ENCODE measurements at places on chromosomes 13 and 19. TPM values are rescaled to one million over a fixed set of nuclear protein-coding genes. Genes with fewer than 3 reads are reported as not detected.

- DNase-seq: no peak
Measured at GRCh38 chr13:46015366-46015765, 37.2 kb downstream of the ZC3H13 start.

The SHISA7 gene
- total RNA-seq: not detected

DNA sequence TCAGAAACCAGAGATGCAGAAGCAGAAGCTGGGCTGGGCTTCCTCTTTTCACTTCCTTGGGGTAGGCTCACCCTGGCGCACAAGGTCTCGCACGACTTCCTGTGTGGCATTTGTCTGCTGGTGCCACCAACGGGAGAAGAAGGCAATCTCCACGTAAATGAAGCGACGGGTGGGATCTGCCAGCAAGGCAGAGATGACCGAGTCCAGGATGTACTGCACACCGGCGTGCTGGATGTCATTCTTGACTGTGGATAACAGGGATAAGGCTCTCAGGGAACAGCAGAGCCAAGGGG is 1.3 kb downstream of the MAN2B1 start:
- DNase-seq: peak; percentile 57

DNA sequence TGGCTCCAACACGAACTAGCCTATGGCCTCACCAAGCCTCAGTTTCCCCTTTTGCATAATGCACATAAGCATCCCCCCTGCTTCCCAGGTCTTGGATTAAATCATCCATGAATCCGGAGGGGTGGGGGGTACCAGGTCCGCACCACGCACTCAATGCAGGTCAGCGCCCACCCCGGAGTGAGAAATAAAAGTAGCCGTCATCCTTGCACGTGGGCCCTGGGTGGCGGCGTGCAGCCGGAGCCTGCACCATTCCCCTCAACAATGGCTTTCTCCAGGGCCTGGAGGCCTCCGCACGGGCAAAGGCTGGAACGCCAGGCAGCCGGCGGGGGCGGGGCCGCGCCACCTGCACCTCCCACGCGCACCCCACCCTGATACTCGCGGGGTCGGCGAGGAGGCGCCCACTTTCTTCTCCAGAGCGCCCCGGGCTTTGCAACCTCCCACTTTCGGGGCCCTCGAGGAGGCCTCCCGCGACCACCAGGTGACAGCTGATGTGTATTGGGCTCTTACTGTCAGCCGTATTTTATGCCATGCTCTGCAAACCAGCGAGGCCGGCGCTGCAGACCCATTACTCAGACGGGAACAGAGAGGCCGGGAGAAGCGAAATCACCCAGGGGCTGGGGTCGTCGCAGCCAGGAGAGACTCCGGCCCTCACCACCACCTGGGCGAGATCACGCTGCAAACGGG is 767 bp upstream of the GADD45B start:
- DNase-seq: peak; percentile 58

The FLT3LG gene
- 6.4 TPM for total RNA-seq

The ODAD3 gene
- total RNA-seq: 0.42 TPM

- no peak for DNase-seq
Measured at GRCh38 chr13:110372676-110373075, 65.6 kb downstream of the COL4A2 start.

GRCh38 chr13:41306271-41307145 is 4.6 kb upstream of the NAA16 start:
- no peak for DNase-seq

DNA sequence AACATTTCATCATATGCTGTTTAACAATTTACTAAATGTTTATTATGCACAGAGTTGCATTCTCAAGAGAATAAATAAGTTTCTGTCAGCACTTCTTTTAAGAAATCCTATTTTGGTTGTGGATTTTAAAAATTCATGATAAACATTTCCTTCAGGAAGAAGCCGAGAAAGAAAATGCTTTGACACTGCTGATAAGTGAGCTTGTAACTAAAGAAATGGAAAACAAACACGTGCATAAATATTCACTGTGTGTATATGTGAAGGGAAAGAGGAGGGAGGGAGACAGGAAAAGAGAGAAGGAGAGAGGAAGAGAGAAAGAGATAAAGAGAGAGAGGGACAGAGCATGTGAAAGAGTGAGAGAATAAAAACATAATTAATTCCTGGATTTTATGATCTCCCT is 1165.0 kb downstream of the DIAPH3 start:
- DNase-seq: no peak

The TMEM86B gene
- total RNA-seq: 2.2 TPM

- DNase-seq: no peak
Measured at GRCh38 chr19:34366738-34367623, 2.0 kb downstream of the GPI start.

- DNase-seq: peak; percentile 43
Measured at GRCh38 chr19:38543807-38544568, 73.8 kb downstream of the MAP4K1 start.

DNA sequence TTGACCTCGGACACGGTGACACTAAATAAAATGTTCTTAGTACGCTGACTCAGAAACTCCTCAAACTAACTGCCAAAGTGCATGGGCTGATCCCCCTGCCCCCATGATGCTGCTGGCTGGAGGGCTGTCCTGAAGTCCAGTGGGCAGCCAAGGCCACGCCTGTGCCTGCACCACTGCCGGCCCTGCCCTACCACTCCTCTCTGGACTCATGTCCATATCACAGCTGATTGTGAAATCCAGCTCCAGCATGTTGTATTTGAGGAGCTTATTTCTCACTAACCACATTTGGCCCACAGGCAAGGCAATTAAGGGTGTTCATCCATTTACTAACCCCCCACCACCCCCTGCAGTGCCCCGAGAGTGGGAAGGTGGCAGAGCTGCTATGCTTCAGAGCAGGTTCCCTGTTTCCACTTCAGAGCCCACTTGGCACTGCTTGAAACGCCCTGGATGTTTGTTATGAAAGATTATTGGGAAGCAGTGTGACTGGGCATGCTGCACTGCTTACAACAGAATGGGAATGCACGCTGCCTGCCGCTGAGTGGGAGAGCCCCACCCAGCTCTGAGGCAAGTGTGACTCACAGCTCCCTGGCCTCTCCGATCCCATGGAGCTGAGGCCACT is 114.0 kb downstream of the UQCRFS1 start:
- no peak for DNase-seq

DNA sequence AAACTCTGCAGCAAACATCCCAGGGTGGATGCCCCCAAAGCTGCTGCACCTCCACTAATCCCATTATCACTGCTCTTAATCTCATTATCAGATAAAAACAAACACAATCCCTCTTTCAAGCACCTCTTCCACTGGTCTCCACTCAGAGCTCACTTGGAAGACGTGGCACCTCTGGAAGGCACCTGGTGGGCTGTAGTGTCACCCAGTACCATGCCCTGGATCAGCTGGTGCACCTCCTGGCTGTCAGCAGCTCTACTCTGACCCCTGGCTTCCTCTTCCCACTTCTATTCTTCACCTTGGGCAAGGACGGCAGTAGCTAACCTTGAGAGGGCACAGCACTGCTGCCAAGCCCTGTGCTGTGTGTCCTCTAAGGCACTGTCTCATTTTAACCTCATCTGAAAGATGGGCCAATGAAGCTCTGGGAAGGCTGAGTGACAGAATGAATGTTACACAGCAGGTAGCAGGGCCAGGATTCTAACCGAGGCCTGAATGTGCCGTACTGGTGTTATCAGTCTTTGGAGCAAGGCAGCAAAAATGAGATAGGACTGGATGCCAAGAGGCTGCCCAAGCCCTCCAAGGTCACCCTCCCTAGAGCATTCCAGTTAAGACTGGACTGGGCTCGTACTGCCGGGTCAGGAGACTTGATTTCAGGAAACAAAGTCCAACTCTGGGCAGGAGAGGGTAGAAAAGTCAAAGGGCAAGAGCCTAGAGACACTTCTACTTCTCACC is 7.4 kb downstream of the BRD4 start:
- DNase-seq: no peak

- DNase-seq: no peak
Measured at GRCh38 chr13:40992678-40993518, 26.2 kb downstream of the ELF1 start.

GRCh38 chr19:18317961-18318800 is 4.7 kb downstream of the LSM4 start:
- peak; percentile 69 for DNase-seq

- no peak for DNase-seq
Measured at GRCh38 chr19:10474962-10475451, 28.1 kb downstream of the KEAP1 start.

The MIA gene
- total RNA-seq: 1.7 TPM

GRCh38 chr19:4721196-4721595 is 2.4 kb downstream of the DPP9 start:
- DNase-seq: no peak

GRCh38 chr13:43369319-43369718 is 345.9 kb downstream of the DNAJC15 start:
- DNase-seq: no peak

The AMER2 gene
- total RNA-seq: not detected

The GDF15 gene
- total RNA-seq: 32.2 TPM

GRCh38 chr13:99553033-99553432 is 51.8 kb downstream of the TM9SF2 start:
- no peak for DNase-seq

DNA sequence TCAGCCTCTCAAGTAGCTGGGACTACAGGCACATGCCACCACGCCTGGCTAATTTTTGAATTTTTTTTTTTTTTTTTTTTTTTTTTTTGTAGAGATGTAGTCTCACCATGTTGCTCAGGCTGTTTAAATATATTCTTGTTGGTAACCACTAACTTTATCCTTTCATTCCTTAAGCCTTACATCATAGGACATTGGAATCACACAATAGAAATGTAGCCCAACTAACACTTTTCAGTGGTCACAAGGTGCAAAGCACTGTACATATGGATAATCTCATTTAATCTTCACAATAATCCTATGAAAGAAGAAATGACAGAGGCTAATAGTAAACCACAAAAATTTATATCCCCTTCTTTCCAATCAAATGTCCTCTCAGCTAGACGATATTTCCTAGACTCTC is 417.8 kb upstream of the DACH1 start:
- DNase-seq: no peak

- no peak for DNase-seq
Measured at GRCh38 chr19:4350726-4351125, 7.4 kb downstream of the MPND start.

DNA sequence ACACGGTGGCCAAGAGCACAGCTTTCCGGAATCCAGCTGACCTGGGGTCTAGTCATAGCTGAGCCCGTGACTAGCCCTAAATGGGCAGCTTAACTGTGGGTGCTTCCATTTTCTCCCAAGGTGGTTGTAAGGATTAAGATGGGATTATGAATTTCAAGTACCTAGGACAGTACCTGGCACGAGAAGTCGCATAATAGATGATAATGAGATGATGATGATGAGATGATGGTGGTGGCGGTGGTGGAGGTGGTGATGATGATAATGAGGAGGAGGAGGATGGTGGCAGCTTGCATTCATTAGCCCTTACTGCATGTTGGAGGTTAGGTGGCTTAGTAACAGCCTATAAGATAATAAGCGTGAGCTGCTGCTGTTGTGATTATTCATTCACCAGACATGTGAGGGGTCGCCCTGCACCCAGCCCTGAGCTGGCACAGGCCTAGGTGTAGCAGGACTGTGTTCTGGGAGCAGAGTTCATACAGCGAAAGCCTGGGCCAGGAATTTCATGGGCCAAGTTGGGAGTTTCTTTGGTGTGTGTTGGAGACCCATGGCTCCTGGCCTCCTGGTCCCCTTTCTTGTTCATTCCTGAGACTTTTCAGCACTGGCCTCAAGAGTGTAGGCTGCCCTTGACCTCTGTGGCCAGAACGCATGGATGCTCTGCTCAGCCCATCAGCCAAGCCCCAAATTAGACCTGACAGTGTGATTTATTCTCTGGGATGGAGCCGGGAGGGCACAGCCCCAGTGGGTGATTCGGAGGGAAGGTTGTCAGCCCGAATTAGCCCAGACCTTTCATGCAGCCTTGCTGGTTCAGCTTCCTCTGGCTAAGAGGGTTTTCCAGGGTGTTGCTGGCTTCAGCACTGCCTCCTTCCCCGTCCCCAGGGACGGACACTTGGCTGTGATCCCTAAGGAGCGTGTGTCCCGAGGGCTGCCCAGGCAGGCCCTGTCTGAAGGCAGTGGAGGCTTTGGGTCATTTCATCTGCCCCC is 128.8 kb downstream of the SIPA1L3 start:
- no peak for DNase-seq

The DENND1C gene
- 2.8 TPM for total RNA-seq

GRCh38 chr19:12494260-12494860 is 9.7 kb upstream of the ZNF709 start:
- no peak for DNase-seq

The LILRB2 gene
- 3.2 TPM for total RNA-seq

- DNase-seq: no peak
Measured at GRCh38 chr19:38809592-38810252, 3.0 kb downstream of the LGALS4 start.

- no peak for DNase-seq
Measured at GRCh38 chr19:5434970-5435641, 20.1 kb upstream of the ZNRF4 start.

GRCh38 chr13:29978211-29978610 is 127.8 kb upstream of the UBL3 start:
- no peak for DNase-seq

DNA sequence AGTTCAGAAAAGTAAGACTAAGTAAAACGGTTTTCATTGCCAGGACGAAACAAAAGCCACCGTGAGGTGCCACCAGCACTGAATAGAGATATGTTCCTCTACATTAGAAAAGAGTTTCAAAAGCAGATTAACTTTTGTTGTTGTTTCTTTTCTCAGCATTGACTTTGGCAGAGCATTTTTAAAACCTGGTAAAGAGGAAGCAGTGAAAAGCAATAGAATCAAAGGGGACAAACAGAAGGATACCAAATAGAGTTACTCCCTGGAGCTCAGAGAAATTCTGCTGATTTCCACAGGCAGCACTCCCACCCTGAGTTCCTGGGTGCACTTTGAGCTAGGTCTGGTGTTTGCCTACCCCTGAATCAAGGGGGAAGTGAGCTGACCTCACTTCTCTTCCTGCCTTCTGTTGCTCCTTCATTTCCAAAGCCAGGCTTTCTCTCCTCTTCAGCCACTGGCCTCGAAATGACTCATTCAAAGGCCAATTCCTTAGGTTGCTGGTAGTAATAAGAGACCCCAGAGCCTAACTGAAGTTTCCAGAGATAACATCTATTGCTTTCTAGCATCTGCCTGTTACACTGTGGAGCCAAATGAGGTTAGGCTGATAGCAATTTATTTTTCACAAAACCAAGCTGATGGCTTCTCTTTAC is 11.3 kb upstream of the ERICH6B start:
- DNase-seq: no peak

The HAUS5 gene
- total RNA-seq: 5.0 TPM

The EDNRB gene
- total RNA-seq: 9.6 TPM

The BEST2 gene
- 139 TPM for total RNA-seq

The ZNF71 gene
- total RNA-seq: 3.8 TPM

- DNase-seq: no peak
Measured at GRCh38 chr19:47518139-47518538, 3.3 kb upstream of the NAPA start.

All from left colon (tissue), 2 donors.